ENCODE measurements at places on chromosomes 3 and 15.

GRCh38 chr15:77180757-77181156 lies 109.8 kb upstream of the TSPAN3 start:
- DNase-seq = no peak

GRCh38 chr3:185976977-185977678 lies 39.3 kb upstream of the TRA2B start:
- no peak for DNase-seq

DNA sequence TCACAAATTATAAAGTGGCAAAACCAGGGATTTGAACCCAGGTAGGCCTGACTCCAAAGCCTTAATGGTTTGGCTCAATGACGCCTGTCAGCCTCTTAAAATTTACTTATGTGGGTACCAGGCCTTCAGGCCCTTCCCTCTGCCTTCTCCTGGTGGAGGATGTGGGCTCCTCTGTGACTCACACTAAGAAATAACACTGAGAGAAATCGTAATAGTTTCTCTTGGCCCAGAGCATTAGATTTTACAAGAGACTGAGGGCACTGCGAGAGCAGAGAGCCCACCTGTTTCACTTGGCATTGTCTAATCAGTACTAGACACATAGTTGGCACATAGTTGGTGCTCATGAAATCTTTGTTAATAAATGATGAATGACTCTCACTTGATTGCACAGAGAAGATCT lies 505.2 kb downstream of the SHQ1 start:
- no peak for DNase-seq

- DNase-seq = no peak
Measured at GRCh38 chr3:71288269-71288930, 295.1 kb downstream of the FOXP1 start.

DNA sequence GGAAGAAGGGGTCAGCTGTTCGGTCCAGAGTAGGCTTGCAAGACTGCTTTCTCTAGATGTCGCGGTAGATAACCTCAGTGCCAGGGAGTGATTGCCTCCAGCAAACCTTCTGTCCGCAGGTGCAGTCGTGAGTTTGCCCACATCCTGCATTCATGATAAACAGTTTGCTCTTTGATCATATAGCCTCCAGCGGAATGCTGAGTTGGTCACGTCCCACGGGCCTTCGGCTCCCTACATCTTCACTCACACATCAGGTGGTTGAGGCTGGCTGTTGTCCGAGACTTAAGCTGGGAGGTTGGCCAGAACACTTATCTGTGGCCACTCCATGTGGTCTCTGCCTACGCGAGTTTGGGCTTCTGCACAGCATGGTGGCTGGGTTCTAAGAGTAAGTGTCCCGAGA lies 62.1 kb upstream of the NR2C2 start:
- no peak for DNase-seq

- no peak for DNase-seq
Measured at GRCh38 chr3:37093481-37093880, 80.9 kb downstream of the LRRFIP2 start.

- no peak for DNase-seq
Measured at GRCh38 chr3:189677667-189678066, 46.5 kb downstream of the TP63 start.

- no peak for DNase-seq
Measured at GRCh38 chr3:142215106-142215505, 10.3 kb downstream of the GK5 start.

- no peak for DNase-seq
Measured at GRCh38 chr15:31867536-31868442, 162.5 kb upstream of the CHRNA7 start.

DNA sequence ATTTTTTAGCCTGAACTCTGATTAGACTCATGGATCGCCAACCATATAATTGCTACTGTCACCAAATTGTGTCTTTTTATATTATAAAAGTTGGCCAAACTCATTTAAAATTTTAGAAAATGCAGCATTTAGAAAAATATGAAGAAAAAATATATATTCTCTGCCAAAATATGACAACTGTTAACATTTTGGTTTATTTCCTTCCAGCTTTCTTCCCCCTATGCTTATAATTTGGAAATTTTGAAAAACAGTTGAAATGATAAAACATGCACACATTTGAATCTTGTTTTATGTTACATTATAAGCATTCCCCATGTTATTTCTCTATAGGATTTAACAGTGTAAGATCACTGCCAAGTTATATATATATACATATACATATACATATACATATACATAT lies 1112.8 kb downstream of the TUSC7 start:
- DNase-seq = no peak
